ENCODE measurements at places on chromosomes 3 and 15. TPM values are rescaled to one million over a fixed set of nuclear protein-coding genes. Genes with fewer than 3 reads are reported as not detected.

Gene ALDH1A3
- 17.6 TPM for polyA plus RNA-seq

Gene DAZL
- not detected for polyA plus RNA-seq

Gene SERPINI2
- 0.20 TPM for polyA plus RNA-seq

Gene ARHGEF26
- polyA plus RNA-seq = 10.3 TPM

Gene FBXO22
- polyA plus RNA-seq = 21.7 TPM

Gene RYR3
- 54.3 TPM for polyA plus RNA-seq

All from forelimb muscle (tissue), 1 donor.